ENCODE measurements at places on chromosomes 2 and 18. TPM values are rescaled to one million over a fixed set of nuclear protein-coding genes. Genes with fewer than 3 reads are reported as not detected.

NEB gene
- 0.17 TPM for total RNA-seq

ABCG5 gene
- total RNA-seq = not detected

RND3 gene
- total RNA-seq = 42.9 TPM

ITPRIPL1 gene
- 3.7 TPM for total RNA-seq

OXER1 gene
- under 0.01 TPM for total RNA-seq

ECEL1 gene
- not detected for total RNA-seq

HNRNPLL gene
- 31.8 TPM for total RNA-seq

IAH1 gene
- 68.8 TPM for total RNA-seq

SAG gene
- not detected for total RNA-seq

FSHR gene
- total RNA-seq = not detected

PTPRN gene
- 9.8 TPM for total RNA-seq

NCKAP5 gene
- under 0.01 TPM for total RNA-seq

ASAP2 gene
- 17.8 TPM for total RNA-seq

BOK gene
- 36.5 TPM for total RNA-seq

ABCB11 gene
- total RNA-seq = not detected

KCMF1 gene
- total RNA-seq = 32.0 TPM

FARSB gene
- total RNA-seq = 33.3 TPM

SEPTIN10 gene
- 51.0 TPM for total RNA-seq

GALNT14 gene
- total RNA-seq = 1.0 TPM

GNLY gene
- total RNA-seq = not detected

COL5A2 gene
- 192 TPM for total RNA-seq

PRKAG3 gene
- not detected for total RNA-seq

NDUFAF7 gene
- 10.6 TPM for total RNA-seq

IGFBP5 gene
- 13.7 TPM for total RNA-seq

EFHD1 gene
- total RNA-seq = 0.45 TPM

AQP12B gene
- not detected for total RNA-seq

CD8B gene
- not detected for total RNA-seq

ANKAR gene
- 0.67 TPM for total RNA-seq

PRADC1 gene
- total RNA-seq = 34.5 TPM
